Stimulated activated CD8-positive, alpha-beta memory T cell treated with anti-CD3 and anti-CD28 coated beads, Interleukin-15, amount 100 ng/mL, for 24 hours (primary cell): ENCODE measurements at places on chromosomes 5 and 9.

- no peak for DNase-seq
Measured at GRCh38 chr5:61268871-61269270, 63.2 kb upstream of the ZSWIM6 start.

DNA sequence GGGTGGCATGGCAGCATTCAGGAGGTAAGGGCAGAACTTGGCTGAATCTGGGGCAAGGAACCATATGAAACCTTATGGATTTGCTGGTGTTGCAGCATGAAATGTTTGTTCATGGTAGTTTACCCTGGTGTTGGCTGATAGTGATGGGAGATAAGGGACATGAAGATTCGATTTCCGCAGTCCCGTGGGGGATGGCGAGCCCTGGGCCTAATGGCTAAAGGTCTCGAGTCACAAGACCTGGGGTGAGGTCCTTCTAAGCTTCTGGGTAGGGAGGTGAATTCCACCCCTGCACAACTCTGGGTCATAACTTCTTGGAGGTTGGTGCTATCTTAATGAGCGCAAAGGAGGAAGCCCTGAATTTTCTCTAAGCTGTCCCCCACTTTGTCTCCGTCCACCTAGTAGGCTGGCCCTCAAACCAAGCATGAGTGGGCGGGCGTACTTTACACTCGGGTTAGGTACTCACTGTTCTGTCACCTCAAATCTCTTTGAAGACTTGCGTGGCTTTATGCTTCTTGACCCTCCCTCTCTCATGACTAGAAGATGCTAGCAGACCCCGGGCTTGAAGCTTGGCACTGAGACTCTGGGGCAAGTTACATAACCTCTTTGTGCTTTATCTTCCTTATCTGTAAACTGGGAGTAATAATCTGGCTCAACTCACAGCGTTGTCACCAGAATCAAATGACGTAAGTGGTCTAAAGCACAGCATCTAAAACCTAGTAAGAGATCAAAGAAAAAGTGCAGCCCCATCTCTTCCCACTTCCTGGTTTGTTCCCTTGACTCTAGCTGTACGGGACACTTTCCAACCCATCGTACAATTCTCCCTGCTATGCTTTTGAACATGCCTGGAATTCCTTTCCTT is 72.5 kb downstream of the BASP1 start:
- no peak for DNase-seq

GRCh38 chr9:124473310-124473709 is 23.1 kb downstream of the ADGRD2 start:
- DNase-seq, result no peak

DNA sequence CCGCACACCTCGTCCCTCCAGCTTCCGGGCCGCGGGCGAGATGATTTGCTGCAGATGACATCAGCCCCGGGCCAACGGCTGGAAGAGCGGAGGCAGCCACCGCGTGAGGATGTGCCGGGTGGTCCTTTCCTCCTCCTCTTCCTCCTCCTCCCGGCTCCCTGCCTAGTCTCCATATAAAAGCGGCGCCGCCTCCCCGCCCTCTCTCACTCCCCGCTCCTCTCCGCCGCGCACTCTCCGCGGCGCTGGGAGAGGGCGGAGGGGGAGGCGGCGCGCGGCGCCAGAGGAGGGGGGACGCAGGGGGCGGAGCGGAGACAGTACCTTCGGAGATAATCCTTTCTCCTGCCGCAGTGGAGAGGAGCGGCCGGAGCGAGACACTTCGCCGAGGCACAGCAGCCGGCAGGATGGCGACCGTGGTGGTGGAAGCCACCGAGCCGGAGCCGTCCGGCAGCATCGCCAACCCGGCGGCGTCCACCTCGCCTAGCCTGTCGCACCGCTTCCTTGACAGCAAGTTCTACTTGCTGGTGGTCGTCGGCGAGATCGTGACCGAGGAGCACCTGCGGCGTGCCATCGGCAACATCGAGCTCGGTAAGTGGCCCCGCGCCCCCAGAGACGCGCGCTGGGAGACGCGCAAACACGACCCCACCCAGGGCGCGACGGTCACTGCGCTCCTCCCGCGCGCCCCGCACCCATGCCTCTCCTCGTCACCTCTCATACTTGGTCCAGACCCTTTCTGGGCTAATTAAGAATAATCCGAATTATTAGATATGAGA is at the start of gene MAP1B:
Gene MAP1B, plus strand, starts transcription at position 345 of the 770 bp plus-strand sequence. Its CDS starts 57 bp downstream, at position 402.
- no peak for DNase-seq

DNA sequence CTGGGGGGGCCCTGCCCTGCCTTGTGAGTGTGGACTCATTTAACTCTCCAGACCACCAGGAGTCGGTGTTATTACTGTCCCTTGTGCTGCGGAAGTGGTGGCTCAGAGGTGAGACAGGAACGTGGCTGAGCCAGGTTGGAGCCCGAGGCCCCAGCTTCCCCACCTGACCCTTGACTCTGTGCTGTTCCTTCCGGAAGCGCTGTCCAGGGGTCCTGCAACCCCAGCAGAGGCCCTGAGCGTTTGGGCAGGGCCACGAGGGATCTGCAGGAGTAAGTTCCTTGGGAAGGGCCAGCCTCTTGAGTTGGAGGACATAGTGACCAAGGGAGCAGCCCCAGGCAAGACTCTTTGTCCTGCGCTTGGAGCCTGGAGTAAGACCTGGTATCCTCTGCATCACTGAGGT is 99.6 kb downstream of the RXRA start:
- DNase-seq, result no peak

GRCh38 chr5:128673411-128673957 is 135.4 kb upstream of the FBN2 start:
- DNase-seq, result no peak

GRCh38 chr9:132546148-132547051 is 36.0 kb upstream of the BARHL1 start:
- no peak for DNase-seq

- DNase-seq, result no peak
Measured at GRCh38 chr5:179368126-179368805, 23.0 kb upstream of the ADAMTS2 start.
